IPS DF 19.7 (cell line): ENCODE measurements at places on chromosomes 7 and 10.

DNA sequence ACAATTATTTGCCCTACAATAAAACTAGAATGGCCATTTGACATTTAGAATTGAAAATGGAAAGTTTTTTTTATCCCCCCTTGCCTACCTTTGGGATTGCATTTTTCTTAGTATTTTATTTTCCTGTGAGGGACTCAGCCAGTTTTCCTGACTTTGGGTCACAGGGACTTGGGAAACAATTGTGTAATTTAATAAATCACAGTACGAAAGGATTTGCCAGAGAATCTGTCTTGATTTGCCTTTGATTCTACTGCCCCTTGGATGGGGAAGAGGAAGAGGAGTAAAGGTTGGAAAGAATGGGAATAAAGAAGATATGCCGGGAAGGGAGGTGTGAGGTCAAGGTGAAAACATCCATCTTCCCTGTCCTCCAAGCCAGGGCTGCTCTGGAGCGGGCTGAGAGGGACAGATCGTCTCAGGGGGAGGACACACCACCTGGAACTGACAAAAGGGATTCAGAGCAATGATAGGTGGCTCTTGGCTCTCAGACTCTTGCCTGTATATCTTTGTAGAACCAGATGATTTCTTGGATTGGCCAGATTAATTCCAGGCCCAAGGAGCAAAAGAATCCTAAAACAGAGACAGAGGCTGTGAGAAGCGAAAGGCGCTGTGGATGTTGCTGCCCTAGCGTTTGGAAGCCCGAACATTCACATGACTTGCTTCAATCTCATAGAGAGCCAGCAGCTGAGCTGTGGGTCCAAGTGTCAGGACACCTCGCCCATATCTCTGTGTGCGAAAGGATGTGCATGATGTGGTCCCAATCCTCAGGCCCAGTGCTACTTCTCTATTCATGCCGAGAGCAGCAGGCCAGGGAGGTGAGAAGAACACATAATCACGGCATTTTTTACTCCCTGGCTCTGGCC, 50.3 kb upstream of the ZEB1 start:
- DNase-seq = no peak

GRCh38 chr10:97463363-97464132, 17.6 kb downstream of the ZDHHC16 start:
- DNase-seq = peak; percentile 54

DNA sequence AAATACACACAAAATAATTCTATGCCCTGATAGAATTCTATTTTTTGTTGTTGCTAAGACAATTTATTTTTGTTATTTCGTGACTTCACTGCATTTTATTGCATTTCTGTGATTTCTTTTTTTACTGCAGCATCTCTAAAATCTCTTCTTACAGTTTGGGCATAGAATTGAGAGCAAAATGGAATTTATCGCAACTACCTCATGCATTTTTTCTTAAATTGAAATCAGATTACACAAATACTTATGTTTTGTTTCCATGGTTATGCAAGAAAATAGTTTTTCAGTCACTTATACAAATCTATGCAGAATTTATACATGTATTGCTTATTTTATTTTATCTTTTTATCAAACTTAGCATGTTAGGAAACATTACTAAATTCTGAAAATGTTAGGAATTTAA, 781.8 kb upstream of the LRRTM3 start:
- no peak for DNase-seq

DNA sequence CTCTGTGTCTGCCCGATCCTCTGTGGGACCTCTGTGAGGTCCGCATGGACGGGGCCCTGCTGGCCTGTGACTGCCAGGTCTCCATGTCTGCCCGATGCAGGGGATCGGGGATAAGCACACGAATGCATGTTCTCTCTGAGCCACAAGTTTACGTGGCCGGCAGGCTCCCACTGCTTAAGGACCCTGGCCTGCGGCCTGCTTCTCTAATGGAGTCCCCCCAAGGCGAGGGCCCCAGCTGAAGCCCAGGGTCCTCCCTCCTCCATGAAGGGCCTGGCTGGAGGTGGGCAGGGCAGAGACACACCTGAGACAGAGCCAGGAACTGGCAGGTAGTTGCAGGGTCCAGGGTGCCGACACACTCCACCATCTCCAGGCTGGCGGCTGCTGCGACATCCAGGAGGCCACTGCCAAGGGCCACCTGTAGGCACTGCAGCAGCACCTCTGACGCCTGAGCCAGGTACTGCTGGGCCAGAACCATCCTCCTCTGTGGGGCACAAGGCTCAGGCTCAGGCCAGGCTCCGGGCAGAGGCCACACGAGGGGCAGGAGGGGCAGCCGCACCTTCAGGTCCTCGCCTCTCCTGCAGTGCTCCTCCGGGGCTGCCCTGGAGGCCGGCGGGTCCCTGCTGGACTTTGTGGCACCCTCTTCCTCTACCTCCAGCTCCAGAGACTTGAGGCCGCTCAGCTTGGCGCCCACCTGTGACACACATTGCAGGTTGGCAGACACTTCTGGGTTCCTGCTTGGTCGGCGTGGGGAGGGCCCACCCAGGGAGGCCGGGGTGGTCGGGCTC, 60.9 kb upstream of the NKX6-2 start:
- no peak for DNase-seq

DNA sequence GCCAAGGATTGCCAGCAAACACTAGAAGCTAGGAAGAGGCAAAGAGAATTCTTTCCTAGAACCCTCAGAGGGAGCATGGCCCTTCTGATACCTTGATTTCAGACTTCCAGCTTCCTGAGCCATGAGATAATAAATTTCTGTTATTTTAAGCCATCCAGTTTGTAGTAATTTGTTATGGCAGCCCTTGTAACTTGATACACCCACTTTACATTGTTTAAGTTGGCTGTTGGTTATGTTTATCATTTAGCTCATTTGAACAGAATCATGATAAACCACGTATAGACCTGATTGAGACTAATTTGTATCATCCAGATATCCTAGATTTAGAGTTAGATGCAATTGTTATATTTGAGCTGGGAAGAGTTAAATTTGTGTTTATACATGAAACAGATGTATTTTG, 9.4 kb upstream of the TES start:
- DNase-seq = no peak

- DNase-seq = no peak
Measured at GRCh38 chr10:70779511-70780369, 5.4 kb downstream of the TBATA start.

- DNase-seq = no peak
Measured at GRCh38 chr10:62790019-62790555, 14.4 kb upstream of the ADO start.

GRCh38 chr10:12042409-12042796, 206 bp downstream of the UPF2 start:
- no peak for DNase-seq
